Activated naive CD8-positive, alpha-beta T cell treated with anti-CD3 and anti-CD28 coated beads for 36 hours (primary cell): ENCODE measurements at places on chromosomes 16 and 17. TPM values are rescaled to one million over a fixed set of nuclear protein-coding genes. Genes with fewer than 3 reads are reported as not detected.

Gene ITGB4
- total RNA-seq: 1.4 TPM

Gene ANKRD40
- total RNA-seq: 39.5 TPM

Gene EVPLL
- total RNA-seq: 0.14 TPM

Gene FBXW10
- not detected for total RNA-seq

Gene MSLN
- total RNA-seq: not detected

Gene MT1H
- 3.3 TPM for total RNA-seq

Gene NXPH3
- total RNA-seq: 0.10 TPM

Gene BAIAP3
- 0.46 TPM for total RNA-seq

Gene TBC1D3C
- total RNA-seq: 0.86 TPM

Gene ELP5
- total RNA-seq: 110 TPM

Gene MILR1
- total RNA-seq: 0.68 TPM

Gene C17orf50
- total RNA-seq: not detected

Gene CEP295NL
- total RNA-seq: not detected

Gene CDRT15
- total RNA-seq: not detected

Gene CACNG5
- not detected for total RNA-seq

Gene SKAP1
- 55.4 TPM for total RNA-seq

Gene RFWD3
- total RNA-seq: 128 TPM

Gene DNAAF8
- 0.10 TPM for total RNA-seq

Gene CDH15
- not detected for total RNA-seq

Gene GCGR
- total RNA-seq: not detected

Gene NPIPA5
- total RNA-seq: 13.6 TPM

Gene TM4SF5
- not detected for total RNA-seq

Gene HAP1
- total RNA-seq: not detected

Gene PPP1R27
- total RNA-seq: not detected

Gene SIAH1
- total RNA-seq: 18.3 TPM

Gene SLC6A4
- not detected for total RNA-seq

Gene ZNF594
- total RNA-seq: 6.8 TPM

Gene RPUSD1
- total RNA-seq: 42.3 TPM

Gene ARHGDIG
- not detected for total RNA-seq

Gene KRT25
- not detected for total RNA-seq

Gene CDH8
- not detected for total RNA-seq

Gene C16orf92
- not detected for total RNA-seq

Gene ZNF500
- total RNA-seq: 7.5 TPM
